ENCODE measurements at places on chromosomes 16 and 17.

GRCh38 chr17:44967907-44968224 lies 237 bp downstream of the C1QL1 start:
- no peak for DNase-seq

DNA sequence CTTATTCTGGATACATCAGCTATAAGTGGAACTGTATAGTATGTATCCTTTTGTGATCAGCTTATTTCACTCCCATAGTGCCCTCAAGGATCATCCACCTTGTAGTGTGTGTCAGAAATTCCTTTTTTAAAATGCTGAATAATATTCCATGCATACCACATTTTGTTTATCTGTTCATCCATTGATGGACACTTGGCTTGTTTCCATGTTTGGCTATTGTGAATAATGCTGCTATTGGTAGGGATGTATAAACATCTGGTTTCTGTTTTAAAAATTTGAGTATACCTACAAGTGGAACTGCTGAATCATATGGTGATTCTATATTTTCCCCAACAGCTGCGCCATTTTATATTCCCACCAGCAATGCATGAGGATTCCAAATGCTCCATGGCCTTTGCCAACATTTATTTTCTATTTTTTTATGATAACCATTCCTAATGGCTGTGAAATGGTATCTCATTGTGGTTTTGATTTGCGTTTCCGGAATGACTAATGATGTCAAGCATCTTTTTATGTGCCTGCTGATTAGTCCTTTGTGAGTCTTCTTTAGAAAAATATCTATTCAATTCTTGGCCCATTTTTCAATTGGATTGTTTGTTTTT lies 11.6 kb downstream of the RCVRN start:
- DNase-seq: no peak

GRCh38 chr16:85437166-85438052 lies 175.7 kb upstream of the GSE1 start:
- no peak for DNase-seq

DNA sequence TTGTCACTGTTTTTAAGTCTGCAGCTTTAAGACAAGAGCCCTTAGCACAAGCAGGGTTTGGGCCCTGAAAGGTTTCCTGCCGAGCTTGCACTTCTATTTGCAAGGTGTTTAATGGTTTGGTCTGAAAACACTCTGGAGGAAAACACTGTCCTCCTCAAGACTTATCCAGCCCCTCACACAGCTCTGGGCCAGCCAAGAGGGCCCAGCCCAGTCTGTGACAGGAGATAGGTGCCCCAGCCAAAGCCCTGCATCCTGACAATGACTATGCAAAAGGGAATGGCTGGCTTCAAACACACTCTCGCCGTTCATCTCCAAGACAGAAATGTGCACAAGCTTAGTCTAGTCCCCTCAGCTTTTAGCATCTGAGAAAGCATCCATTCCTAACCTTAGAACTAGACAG lies 26.9 kb downstream of the MPG start:
- DNase-seq: no peak

DNA sequence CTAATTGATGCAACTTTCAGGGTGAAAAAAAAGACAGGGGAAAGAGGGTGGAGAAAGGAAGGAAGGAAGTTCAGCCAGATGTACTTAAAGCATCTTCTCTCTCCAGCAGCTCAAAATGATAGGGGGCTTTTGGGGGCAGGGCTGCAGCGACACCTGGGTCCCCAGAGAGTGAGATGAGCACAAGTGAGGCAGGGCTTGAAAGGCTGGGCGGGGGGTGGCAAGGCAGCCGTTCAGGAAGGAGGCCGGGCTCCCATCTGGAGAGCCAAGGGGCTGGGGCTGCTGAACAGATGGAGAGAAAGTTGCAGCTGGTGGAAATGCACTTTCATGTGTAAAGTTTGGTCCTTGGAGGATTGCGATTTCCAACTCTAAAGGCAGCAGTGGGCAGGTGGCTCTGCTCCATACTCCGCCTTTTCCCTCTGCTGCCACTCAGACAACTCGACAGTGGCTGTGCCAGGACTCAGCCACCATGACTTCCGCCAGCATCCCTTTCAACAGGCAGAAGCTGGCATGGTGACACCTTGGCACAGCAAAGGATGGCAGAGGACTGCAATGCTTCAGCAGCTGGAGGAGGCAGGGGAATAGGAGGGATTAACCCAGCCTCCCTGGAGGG lies 7.7 kb downstream of the SLC35B1 start:
- no peak for DNase-seq
